Pancreas (tissue), 10 donors: ENCODE measurements at places on chromosomes 5 and 9. TPM values are rescaled to one million over a fixed set of nuclear protein-coding genes. Genes with fewer than 3 reads are reported as not detected.

Gene PPP3R2
- total RNA-seq = not detected

Gene NMUR2
- total RNA-seq = not detected

Gene OMD
- 0.95 TPM for total RNA-seq

Gene IFNE
- total RNA-seq = not detected

Gene ZDHHC11B
- 2.8 TPM for total RNA-seq

Gene FOXI1
- total RNA-seq = not detected

Gene MFAP3
- total RNA-seq = 8.9 TPM

Gene F12
- total RNA-seq = 2.2 TPM
